AG09319 (cell line): ENCODE measurements at places on chromosomes 12 and 14.

DNA sequence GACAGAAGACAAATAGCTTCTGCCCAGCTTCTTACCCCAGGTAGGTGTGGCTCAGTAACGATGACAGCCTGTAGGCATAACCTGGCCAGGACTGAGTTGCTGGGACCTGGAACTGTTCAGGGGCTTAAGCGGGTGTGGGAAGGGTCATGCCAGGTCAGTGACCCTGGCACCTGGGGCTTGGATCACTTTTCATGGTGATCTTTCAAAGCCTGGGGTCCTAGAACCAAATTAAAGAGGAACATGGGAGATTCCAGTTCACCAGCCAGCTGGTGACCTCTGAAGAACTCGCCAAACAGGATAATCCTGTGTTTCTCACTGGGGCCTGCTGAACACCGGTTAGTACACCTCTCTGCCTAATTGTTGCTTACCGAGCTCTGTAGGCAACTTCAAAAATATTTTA lies 102.6 kb upstream of the LMNTD1 start:
- DNase-seq, result no peak

DNA sequence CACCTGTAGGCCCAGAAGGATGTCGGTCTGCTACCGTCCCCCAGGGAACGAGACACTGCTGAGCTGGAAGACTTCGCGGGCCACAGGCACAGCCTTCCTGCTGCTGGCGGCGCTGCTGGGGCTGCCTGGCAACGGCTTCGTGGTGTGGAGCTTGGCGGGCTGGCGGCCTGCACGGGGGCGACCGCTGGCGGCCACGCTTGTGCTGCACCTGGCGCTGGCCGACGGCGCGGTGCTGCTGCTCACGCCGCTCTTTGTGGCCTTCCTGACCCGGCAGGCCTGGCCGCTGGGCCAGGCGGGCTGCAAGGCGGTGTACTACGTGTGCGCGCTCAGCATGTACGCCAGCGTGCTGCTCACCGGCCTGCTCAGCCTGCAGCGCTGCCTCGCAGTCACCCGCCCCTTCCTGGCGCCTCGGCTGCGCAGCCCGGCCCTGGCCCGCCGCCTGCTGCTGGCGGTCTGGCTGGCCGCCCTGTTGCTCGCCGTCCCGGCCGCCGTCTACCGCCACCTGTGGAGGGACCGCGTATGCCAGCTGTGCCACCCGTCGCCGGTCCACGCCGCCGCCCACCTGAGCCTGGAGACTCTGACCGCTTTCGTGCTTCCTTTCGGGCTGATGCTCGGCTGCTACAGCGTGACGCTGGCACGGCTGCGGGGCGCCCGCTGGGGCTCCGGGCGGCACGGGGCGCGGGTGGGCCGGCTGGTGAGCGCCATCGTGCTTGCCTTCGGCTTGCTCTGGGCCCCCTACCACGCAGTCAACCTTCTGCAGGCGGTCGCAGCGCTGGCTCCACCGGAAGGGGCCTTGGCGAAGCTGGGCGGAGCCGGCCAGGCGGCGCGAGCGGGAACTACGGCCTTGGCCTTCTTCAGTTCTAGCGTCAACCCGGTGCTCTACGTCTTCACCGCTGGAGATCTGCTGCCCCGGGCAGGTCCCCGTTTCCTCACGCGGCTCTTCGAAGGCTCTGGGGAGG lies at the start of gene LTB4R:
LTB4R (plus strand) TSS at position 857 of the 959 bp plus-strand sequence. CDS start 4,150 bp downstream, outside the sequence.
- no peak for DNase-seq

DNA sequence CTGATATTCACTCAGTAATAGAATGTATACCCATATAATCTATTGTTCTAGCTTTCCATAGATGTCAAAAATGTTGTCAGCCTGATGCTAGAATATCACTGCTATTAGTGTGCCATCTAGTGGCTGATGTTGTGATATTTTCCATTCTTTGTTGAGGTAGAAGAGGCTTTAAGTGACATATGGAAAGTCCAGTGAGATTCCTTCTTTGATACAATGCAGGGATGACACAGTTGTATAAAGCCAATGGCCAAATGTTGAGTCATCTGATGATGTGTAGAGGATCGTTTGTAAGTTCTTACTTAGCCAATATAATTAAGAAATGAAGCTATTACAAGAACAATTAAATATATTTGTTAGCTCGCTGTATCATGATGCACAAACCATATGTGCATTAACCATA lies 58.1 kb upstream of the PCED1B start:
- peak; percentile 54 for DNase-seq

GRCh38 chr12:101664992-101665391 lies 32.4 kb upstream of the CHPT1 start:
- no peak for DNase-seq

DNA sequence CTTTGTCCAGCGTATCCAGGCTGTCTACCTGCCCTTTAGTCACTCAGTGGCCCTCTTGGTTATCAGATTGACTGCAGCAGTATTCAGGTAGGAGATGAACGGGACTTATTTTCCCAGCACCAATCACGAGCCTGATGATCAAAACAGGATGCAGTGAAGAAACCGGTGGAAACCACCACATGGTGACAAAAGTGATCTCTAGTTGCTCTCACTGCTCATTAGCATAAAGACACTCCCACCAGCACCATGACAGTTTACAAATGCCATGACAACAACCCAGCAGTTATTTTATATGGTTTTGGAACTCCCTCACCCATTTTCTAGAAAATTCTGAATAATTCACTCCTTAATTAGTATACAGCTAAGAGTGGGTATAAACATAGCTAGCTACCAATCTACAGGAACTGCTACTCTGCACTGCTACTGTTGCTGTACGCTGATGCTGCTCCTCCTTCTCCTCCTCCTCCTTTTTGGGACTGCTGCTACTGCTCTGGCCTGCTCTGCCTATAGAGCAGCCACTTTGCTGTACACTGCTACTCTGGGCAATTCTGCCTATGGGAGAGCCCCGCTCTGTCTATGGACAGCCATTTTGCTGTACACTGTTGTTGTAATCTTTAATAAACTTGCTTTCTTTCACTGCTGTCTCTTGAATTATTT lies 142.5 kb upstream of the SSTR1 start:
- no peak for DNase-seq

DNA sequence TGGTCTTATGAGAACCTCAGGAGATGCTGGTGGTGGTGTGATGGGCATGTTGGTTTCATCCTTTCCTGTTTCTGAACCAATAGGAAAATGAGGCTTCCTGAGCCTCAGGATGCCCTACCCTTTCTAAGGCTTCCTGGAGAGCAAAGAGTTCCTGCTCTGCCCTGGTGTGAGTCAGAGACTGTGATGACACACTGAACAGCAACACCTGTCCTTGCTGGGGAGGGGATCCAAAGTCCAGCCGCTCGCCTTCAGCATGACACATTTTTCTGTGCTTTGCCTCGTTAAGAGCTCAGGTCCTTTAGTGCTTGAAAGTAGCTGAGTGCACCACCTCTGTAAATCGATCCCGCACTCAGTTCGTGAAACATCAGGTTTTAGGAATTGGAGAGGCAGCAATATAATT lies 116.0 kb downstream of the CACNA1C start:
- no peak for DNase-seq

GRCh38 chr12:57191410-57191809 lies 25.2 kb upstream of the NXPH4 start:
- DNase-seq, result no peak

- DNase-seq, result peak; percentile 60
Measured at GRCh38 chr14:101707068-101707842, 54.3 kb upstream of the PPP2R5C start.
